Epithelial cell of alveolus of lung (primary cell): ENCODE measurements at places on chromosomes 5 and 9. TPM values are rescaled to one million over a fixed set of nuclear protein-coding genes. Genes with fewer than 3 reads are reported as not detected.

SPAG8 gene
- 0.26 and 0.48 TPM in 2 replicates for total RNA-seq

FSTL4 gene
- 0.26 and 1.1 TPM in 2 replicates for total RNA-seq

TGFBI gene
- 2,808 and 2,889 TPM in 2 replicates for total RNA-seq

MYORG gene
- 1.3 and 2.1 TPM in 2 replicates for total RNA-seq

ACTBL2 gene
- total RNA-seq = under 0.01 and 1.2 TPM in 2 replicates

STPG3 gene
- not detected in 2 replicates for total RNA-seq

PAX5 gene
- total RNA-seq = not detected in 2 replicates

CDK7 gene
- 33.6 and 45.8 TPM in 2 replicates for total RNA-seq

PCDHA1 gene
- not detected in 2 replicates for total RNA-seq

ZFP2 gene
- total RNA-seq = 0.39 and 2.2 TPM in 2 replicates

KIF4B gene
- total RNA-seq = 0.08 and 0.13 TPM in 2 replicates

CATSPER3 gene
- total RNA-seq = not detected in 2 replicates

SPINK6 gene
- total RNA-seq = not detected in 2 replicates

MED10 gene
- total RNA-seq = 27.4 and 33.1 TPM in 2 replicates

SLC4A9 gene
- not detected in 2 replicates for total RNA-seq

RPL7A gene
- total RNA-seq = 3,220 and 5,278 TPM in 2 replicates

SPATA31A3 gene
- not detected in 2 replicates for total RNA-seq

PAIP2 gene
- total RNA-seq = 53.4 and 88.9 TPM in 2 replicates

ABHD17B gene
- 16.4 and 60.2 TPM in 2 replicates for total RNA-seq

LHFPL2 gene
- total RNA-seq = 20.6 and 52.0 TPM in 2 replicates

GMCL2 gene
- total RNA-seq = not detected in 2 replicates

HMMR gene
- 15.6 and 29.5 TPM in 2 replicates for total RNA-seq

DOCK8 gene
- total RNA-seq = 0.24 and 0.52 TPM in 2 replicates

F2RL1 gene
- 13.0 and 125 TPM in 2 replicates for total RNA-seq

FCN2 gene
- total RNA-seq = not detected in 2 replicates

BNIP1 gene
- total RNA-seq = 21.6 and 22.8 TPM in 2 replicates

SPINK1 gene
- 0.26 TPM in 1 of 2 replicates, not detected in the other for total RNA-seq

KCNV2 gene
- not detected in 2 replicates for total RNA-seq

FIBCD1 gene
- 4.7 and 30.7 TPM in 2 replicates for total RNA-seq

PCDHGA7 gene
- 0.65 and 4.0 TPM in 2 replicates for total RNA-seq

SLC28A3 gene
- 0.13 TPM in 1 of 2 replicates, not detected in the other for total RNA-seq

AJM1 gene
- total RNA-seq = 0.52 and 0.88 TPM in 2 replicates

AQP3 gene
- total RNA-seq = 1.3 and 17.7 TPM in 2 replicates

SLC27A6 gene
- total RNA-seq = 1.6 and 1.8 TPM in 2 replicates

RNF183 gene
- total RNA-seq = not detected in 2 replicates

NIPSNAP3A gene
- 7.4 and 34.5 TPM in 2 replicates for total RNA-seq

IRGM gene
- total RNA-seq = 13.3 TPM in 1 of 2 replicates, not detected in the other

HMHB1 gene
- total RNA-seq = not detected in 2 replicates

CDC20B gene
- total RNA-seq = under 0.01 TPM in 1 of 2 replicates, not detected in the other

IRX4 gene
- 0.16 TPM in 1 of 2 replicates, not detected in the other for total RNA-seq

TRPM3 gene
- 0.13 and 0.32 TPM in 2 replicates for total RNA-seq

KLF4 gene
- 9.2 and 10.0 TPM in 2 replicates for total RNA-seq

MLANA gene
- not detected in 2 replicates for total RNA-seq

FOXD4L5 gene
- total RNA-seq = not detected in 2 replicates

FOXD1 gene
- total RNA-seq = 13.2 and 18.0 TPM in 2 replicates

STING1 gene
- 45.4 and 64.8 TPM in 2 replicates for total RNA-seq

PCDHAC2 gene
- total RNA-seq = 0.39 TPM in 1 of 2 replicates, not detected in the other
